ENCODE measurements at places on chromosomes 3 and 15.

GRCh38 chr15:65048241-65048640 lies 3.1 kb downstream of the SLC51B start:
- no peak for DNase-seq

DNA sequence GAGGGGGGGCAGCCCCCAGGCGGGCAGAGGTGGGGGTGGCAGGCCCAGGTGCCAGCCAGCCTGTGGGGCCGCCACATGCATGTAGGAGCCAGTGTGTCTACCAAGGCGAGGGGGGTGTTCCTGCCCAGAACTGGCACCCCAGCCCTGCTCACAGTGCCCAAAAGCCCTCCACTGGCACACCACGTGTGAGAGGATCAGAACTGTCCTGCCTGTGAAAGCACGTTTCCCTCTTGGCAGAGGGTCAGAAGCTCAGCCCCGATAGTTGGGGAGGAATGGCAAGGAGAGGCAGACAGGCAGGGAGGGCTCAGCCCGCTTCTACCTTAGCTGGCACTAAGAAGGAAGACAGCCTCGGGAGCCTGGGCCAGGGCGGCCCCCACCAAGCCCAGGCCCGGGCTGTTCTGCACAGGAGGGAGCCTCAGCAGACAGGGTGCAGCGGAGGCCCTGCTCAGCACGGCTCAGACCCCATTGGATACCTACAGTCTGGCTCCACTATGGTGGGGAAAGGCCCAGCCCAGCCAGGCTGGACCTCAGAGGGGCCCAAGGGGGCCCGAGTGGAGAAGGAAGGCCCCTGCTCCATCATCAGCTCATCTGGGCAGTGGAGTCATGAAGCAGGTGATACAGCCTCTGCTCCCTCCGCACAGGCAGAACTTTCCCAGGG lies 84.8 kb upstream of the LINGO1 start:
- no peak for DNase-seq

GRCh38 chr3:132966374-132966773 lies 71.8 kb upstream of the TMEM108 start:
- no peak for DNase-seq

- no peak for DNase-seq
These were observed 43.2 kb downstream of the TMEM39A start for GRCh38 chr3:119420196-119420595.

DNA sequence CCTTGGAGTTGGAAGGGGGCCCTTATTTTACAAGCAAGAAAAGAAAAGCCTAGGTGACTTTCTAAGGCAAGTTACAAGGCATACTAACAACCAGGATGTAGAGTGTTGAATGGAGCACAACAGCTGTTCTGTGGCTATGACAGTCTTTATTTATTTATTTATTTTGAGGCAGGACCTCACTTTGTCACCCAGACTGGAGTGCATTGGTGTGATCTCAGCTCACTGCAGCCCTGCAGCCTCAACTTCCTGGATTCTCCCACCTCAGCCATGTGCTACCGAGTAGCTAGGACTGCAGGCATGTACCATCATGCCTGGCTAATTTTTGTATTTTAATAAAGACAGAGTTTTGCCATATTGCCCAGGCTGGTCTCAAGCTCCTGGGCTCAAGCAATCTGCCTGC lies 973.4 kb downstream of the ROBO1 start:
- DNase-seq: no peak
